ENCODE measurements at places on chromosomes 2 and 18. TPM values are rescaled to one million over a fixed set of nuclear protein-coding genes. Genes with fewer than 3 reads are reported as not detected.

Gene RBKS
- 1.4 TPM for total RNA-seq

Gene MOGAT1
- not detected for total RNA-seq

Gene ANO7
- 3.5 TPM for total RNA-seq

Gene TMEM198
- total RNA-seq = 3.4 TPM

Gene NLRC4
- total RNA-seq = 0.19 TPM

Gene GALM
- 57.4 TPM for total RNA-seq

Gene CABYR
- 1.3 TPM for total RNA-seq

Gene DSC3
- total RNA-seq = not detected

Gene ARHGEF33
- 0.09 TPM for total RNA-seq

Gene RTP5
- total RNA-seq = 0.07 TPM

- peaks cover 33% of the 10 kb centered on the region for H3K4me1 ChIP-seq
- peaks cover 42% of the 10 kb centered on the region for H3K36me3 ChIP-seq
- peak overlapping the region; percentile 97 for H3K4me3 ChIP-seq
- peak overlapping the region; percentile 96 for H3K27ac ChIP-seq
Measured at GRCh38 chr2:60883896-60884295, 2.5 kb downstream of the REL start.

DNA sequence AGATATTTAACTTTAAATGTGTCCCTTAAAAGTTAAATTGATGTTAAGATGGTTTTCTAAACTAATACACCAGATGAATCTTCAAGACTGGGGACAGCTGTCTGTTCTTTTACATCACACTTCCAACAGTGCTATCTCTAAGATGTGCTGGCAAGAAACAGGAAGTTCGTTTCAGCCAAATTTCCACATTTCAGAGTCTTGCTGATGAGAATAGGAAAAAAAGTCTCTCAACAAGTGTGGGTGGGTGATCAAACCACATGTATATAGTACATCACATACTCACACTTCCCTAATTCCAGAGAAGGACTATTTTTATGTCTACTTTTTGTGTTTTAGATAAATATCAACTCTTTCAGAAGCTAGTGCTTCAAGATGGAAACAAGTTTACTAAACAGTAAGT, 1712.8 kb upstream of the TMEFF2 start:
- no peaks in the 10 kb centered on the region for H3K27me3 ChIP-seq
- no peaks in the 10 kb centered on the region for H3K36me3 ChIP-seq
- no peak overlapping the region for H3K27ac ChIP-seq
- H3K4me3 ChIP-seq = no peak overlapping the region

DNA sequence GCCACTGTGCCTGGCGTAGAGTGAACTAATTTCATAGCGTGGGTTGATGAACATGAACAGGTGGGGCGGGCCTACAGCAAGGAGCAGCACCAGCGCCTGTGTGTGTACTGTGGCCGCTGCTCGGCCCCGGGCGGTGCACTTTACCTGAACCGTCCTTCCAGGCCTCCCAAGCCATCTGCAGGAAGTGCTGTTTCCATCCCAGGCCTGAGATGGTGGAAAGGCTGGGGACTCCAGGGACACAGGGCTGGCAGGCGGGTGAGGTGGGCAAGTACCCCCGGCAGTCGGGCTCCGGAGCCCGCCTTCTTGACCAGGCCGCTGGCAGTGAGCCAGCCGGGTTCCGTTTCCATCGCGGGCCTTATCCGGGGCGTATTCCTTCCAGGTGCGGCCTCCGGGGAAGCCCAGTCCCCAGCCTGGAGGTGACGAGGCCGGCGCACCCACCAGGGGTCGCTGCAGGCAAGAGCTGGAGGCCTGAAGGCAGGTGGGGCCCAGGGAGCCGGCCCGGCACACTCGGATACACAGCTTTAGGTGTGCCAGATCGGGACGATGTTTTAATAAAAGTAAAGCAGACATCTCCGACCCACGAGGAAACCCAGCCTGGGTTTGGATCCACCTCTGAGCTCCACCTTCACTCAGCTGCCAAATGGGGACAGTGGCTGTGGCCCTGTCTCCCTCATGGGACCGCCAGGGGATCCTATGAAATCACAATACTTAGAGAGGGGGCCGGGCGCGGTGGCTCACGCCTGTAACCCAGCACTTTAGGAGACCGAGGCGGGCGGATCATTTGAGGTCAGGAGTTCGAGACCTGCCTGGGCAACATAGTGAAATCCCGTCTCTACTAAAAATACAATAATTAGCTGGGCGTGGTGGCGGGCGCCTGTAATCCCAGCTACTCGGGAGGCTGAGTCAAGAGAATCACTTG, 22.7 kb upstream of the PDIA6 start:
- no peak overlapping the region for H3K4me3 ChIP-seq
- H3K4me1 ChIP-seq = peaks cover 2% of the 10 kb centered on the region
- H3K36me3 ChIP-seq = no peaks in the 10 kb centered on the region
- peak; percentile 94 for DNase-seq

DNA sequence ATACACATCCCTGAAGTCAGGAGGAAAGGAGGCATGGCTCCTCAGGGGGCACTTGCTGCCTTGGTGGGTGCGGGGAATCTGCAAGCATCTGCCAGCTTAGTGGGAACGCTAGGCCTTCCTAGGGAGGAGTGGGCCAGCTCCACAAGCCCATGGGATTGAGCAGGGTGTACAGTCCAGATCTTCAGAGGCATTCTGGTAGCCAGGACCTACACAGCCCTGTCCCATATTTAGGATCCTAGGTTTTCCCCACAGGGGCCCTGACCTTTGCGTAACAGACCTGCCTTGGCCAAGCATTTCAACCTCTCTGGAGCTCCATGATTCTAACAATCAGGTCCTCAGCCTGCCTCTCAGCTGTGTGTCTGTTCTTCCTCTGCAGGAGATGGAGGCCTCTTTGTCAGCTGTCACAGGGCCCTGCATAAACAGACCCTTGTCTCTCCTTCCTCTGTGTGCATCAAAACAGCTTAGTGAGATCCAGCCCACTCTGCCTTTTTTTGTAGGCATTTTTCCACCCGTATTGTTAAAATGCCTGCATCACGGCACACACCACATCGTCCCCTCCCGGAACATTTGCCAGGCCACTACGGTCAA, 140.2 kb upstream of the NDUFV2 start:
- no peaks in the 10 kb centered on the region for H3K36me3 ChIP-seq
- no peaks in the 10 kb centered on the region for H3K4me1 ChIP-seq
- no peak for DNase-seq
- H3K4me3 ChIP-seq = no peak overlapping the region
- H3K27ac ChIP-seq = no peak overlapping the region

DNA sequence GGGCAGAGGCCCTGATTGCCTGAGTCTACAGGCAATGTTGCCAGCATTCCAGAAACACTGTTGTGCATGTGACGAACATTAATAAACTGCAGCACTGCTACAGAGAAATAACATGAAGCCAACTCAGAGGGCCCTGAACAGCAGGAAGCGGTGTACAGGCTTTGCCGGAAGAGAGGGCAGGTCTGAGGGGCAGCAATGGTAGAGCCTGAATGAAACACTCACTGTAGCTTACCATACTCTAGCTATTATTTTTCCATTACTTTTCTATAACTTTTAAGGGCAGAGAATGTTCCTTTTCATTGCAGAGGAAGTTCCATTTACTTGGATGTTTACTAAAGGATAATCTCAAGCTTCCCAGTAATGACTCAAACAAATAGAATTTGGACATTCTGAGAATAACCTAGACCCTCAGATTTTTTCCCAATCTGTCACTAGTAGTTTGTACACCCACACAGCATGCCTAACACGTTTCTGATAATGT, 150.4 kb downstream of the MTX2 start:
- DNase-seq = no peak
- no peak overlapping the region for H3K27ac ChIP-seq
- no peaks in the 10 kb centered on the region for H3K4me1 ChIP-seq
- no peak overlapping the region for H3K4me3 ChIP-seq
- H3K27me3 ChIP-seq = peaks cover 19% of the 10 kb centered on the region

DNA sequence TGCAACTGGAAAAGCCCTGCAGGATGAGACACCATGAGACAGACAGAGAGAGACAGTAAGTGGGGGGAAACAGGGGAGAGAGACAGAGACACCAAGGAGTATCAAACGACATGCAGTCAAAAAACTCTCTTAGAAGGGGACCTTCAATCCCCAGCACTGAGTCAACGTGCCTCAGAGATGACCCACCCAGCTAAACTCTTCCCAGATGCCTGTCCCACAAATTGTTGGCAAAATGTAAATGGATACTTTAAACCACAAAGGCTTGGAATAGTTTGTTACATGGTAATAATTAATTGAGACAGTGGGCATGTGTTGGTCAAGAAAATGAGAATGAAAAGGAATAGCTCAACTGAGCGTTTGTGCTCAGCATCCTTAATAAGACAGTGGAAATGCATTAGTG, 98.3 kb downstream of the GRB14 start:
- H3K36me3 ChIP-seq = no peaks in the 10 kb centered on the region
- H3K4me1 ChIP-seq = no peaks in the 10 kb centered on the region

- DNase-seq = no peak
- H3K4me3 ChIP-seq = no peak overlapping the region
- H3K27me3 ChIP-seq = no peaks in the 10 kb centered on the region
- H3K27ac ChIP-seq = peak overlapping the region; percentile 40
Measured at GRCh38 chr2:135951041-135951583, 34.3 kb downstream of the DARS1 start.

GRCh38 chr2:69138793-69139459, 125.9 kb downstream of the ANTXR1 start:
- H3K4me1 ChIP-seq = no peaks in the 10 kb centered on the region
- H3K27ac ChIP-seq = no peak overlapping the region
- no peak overlapping the region for H3K4me3 ChIP-seq
- DNase-seq = no peak

GRCh38 chr2:142180820-142181533, 50.2 kb upstream of the LRP1B start:
- no peaks in the 10 kb centered on the region for H3K36me3 ChIP-seq
- H3K4me3 ChIP-seq = no peak overlapping the region
- H3K4me1 ChIP-seq = peaks cover 4% of the 10 kb centered on the region
- no peaks in the 10 kb centered on the region for H3K27me3 ChIP-seq

DNA sequence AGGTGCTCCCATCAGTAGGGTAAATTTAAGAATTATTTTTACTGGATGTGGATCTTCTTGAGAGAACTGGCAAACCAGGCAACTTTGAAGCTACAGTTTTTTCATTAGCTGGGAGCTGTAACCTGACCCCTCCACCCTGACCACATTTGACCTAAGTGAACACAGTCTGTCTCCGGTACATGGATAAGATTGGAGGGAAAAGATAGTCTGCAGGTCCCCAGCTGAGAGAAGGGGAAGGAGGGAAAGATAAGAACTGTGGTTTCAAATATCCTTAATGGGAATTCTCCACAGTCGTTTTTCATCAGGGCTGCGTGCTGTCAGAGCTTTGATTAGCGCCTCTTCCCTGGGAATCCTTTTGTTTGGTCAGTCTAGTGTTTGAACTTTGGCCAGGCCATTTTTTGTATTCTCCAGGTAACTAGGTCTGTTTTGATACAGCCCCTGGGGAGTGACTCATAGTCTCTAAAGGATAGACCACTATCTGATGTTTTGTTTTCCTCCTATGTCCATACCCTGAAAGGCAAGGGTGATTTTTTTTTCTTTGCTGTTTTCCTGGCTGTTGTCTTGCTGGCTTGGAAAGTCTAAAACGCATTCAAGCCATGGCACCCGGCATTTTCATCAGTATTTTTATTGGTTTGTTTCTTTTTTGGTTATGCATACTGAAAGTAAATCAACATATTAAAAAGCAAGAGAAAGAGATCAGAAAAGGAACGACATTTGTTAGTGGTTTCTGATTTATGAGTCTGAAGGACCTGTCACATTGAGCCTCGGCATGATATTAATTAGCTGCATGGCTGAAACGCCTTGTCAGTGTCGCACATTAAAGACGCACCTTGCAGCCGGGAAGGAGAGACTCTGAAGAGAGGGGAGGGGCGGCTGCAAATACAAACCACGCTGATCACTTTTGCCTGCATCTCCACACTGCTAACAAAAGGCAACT, 183.4 kb upstream of the FN1 start:
- H3K36me3 ChIP-seq = no peaks in the 10 kb centered on the region
- H3K4me1 ChIP-seq = peaks cover 4% of the 10 kb centered on the region
- DNase-seq = no peak
- no peak overlapping the region for H3K27ac ChIP-seq
- peaks cover 15% of the 10 kb centered on the region for H3K27me3 ChIP-seq

DNA sequence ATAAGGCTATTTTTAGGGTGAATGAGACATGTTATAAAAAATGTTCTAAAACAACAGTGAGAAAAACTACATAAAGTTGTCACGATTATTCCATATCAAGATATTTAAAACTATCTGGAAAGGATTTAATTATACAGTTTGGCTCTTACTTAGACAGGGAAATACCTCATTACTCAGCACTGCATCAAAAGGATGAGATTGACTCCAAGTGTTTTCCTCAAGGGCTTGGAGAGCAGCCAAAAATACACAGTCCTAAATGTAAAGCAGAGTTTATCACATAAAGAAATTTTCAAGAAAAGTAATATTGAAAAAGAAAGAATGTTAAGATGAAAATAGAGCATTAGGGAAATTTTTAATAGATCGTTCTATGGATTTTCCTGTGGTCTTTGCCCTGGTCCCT, 285.5 kb upstream of the NETO1 start:
- no peaks in the 10 kb centered on the region for H3K27me3 ChIP-seq
- H3K4me3 ChIP-seq = no peak overlapping the region
- H3K27ac ChIP-seq = no peak overlapping the region
- H3K4me1 ChIP-seq = no peaks in the 10 kb centered on the region

- no peaks in the 10 kb centered on the region for H3K36me3 ChIP-seq
- H3K4me3 ChIP-seq = no peak overlapping the region
- no peak for DNase-seq
- no peak overlapping the region for H3K27ac ChIP-seq
- H3K27me3 ChIP-seq = no peaks in the 10 kb centered on the region
Measured at GRCh38 chr18:30929718-30930117, 112.8 kb downstream of the DSC3 start.

- no peak overlapping the region for H3K27ac ChIP-seq
- no peaks in the 10 kb centered on the region for H3K27me3 ChIP-seq
- DNase-seq = no peak
Measured at GRCh38 chr2:24887307-24887874, 32.6 kb downstream of the ADCY3 start.

GRCh38 chr2:50650403-50650810, 381.5 kb downstream of the NRXN1 start:
- no peaks in the 10 kb centered on the region for H3K27me3 ChIP-seq
- no peaks in the 10 kb centered on the region for H3K4me1 ChIP-seq
- no peak overlapping the region for H3K4me3 ChIP-seq
- no peaks in the 10 kb centered on the region for H3K36me3 ChIP-seq
- DNase-seq = no peak

Measured in activated CD4-positive, alpha-beta T cell treated with anti-CD3 and anti-CD28 coated beads, Interleukin-2, amount 10 ng/mL, durations not matched to agents 24 days and 14 days (primary cell).